ENCODE measurements at places on chromosomes 5 and 9.

DNA sequence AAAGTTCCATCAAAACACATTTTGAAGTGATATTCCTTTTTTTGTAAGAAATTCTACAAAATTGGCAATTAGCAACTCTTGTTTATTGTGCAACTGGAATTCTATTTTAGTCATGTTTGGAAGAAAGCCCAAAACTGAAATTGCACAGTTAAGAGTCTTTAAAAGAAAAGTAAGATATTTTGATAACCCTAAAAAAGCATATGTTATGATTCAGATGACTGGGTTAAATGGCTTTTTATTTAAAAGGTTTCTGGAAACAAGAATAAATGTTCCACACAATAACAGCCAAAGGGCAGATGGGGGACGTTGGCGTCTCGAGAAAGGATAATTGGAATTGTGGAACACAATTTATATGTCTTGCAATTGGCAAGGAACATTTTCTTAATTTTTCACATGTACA lies 275.2 kb downstream of the CDH9 start:
- DNase-seq: no peak

DNA sequence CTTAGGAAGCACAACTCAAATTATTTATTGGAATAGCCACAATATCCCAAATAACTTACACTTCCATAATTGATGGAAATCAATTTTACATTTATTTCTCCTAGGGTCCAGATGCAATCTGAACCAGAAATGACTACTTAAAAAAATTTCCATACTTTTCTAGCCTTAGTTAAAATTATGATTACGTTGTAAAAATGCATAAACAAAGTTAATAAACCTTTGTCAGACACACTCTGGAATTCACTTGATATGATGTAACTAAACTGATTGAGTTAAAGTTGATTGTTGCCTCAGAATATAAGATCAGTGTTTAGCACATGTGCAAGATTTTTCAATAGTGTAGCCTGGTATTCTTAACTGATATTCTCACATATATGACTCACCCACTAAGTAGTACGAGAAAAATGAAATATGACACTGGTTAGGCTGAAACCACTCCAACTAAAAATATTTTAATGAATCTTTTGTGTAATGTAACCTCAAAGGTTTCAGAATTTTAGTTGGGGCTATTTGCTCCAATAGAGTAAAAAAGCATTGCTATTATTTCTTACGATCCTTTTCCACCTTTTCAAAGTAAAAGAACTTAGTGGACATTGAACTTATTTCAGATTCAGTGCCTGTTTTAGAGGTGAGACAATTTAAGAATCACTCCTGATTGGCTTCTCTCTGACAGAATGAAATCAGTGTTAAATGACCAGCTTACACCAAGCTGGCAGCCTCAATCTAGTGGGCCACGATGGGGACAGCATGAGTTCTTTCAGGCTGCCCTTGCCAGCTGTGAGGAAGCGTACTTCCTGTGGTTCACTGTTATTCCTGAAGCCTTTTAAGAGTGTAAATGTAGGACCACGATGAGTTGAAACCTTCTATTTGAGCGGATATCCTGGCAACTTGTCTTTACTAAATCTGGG lies 277.2 kb upstream of the CDH9 start:
- DNase-seq: peak; percentile 35

- no peak for DNase-seq
These were observed 133.0 kb downstream of the SLC28A3 start for GRCh38 chr9:84207491-84207951.

- DNase-seq: no peak
These were observed 410 bp downstream of the GLIPR2 start for GRCh38 chr9:36136894-36137391.

DNA sequence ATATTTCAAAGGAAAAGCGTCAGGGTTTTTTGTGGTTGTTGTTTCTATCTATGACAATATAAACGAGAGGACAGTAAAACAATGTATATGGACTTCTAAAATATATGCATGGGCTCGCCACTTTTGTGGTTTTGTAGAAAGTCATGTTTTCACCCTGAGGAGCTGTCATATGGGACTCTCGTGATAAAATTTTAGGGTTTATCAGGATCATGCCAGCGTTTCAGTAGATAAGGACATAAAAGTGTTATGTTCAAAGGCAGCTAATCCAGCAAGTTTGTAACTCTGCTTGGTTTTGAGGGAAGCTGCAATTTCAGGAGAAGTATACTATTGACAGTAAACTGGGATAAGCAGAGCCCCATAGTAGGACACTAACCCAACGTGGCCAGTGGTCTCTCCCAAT lies 120.3 kb downstream of the CDC42SE2 start:
- no peak for DNase-seq

GRCh38 chr5:35788724-35789123 lies 68.0 kb upstream of the IL7R start:
- no peak for DNase-seq

DNA sequence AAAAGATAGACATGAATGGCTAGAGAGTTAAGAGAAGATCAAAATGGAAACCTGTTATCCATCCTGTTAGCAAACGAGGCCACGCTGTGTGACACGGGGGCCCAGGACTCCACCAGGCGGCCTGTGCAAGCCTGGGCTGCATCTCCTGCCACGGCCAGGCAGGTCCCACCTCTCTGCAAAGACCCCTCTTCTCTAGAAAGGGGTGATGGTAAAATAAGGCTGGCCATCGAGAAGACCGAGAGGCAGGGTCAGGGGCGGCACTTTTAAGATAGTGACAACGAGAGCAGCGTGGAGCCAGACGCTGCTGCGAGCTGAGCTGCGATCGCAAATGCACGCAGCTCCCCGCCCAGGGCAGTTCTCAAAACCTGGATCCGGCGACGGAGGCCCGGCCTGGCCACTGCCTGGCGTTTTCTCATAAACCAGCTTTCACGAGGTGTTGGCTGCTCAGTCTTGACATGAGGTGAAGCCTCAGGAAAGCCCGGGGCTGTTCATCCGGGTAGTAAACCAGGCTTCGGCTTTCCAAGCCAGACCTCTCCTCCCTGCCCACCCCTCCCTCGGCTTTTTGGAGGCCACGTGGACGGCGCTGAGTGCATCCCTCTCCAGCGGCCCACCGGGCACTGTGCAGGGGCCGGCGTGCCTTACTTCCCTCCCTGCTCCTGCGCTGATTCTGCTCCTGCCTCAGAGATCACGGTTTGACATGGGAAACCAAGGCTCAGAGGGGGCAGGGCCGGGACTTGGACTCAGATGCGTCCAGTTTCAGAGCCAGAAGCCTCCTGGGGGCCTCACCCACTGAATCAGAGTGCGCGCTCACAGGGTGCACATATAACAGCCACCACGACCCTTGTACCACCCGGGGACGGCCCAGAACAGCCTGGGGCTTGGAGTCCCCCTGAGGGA lies 151.6 kb upstream of the PHYKPL start:
- no peak for DNase-seq

GRCh38 chr5:161190086-161190485 lies 338.1 kb upstream of the ATP10B start:
- no peak for DNase-seq

DNA sequence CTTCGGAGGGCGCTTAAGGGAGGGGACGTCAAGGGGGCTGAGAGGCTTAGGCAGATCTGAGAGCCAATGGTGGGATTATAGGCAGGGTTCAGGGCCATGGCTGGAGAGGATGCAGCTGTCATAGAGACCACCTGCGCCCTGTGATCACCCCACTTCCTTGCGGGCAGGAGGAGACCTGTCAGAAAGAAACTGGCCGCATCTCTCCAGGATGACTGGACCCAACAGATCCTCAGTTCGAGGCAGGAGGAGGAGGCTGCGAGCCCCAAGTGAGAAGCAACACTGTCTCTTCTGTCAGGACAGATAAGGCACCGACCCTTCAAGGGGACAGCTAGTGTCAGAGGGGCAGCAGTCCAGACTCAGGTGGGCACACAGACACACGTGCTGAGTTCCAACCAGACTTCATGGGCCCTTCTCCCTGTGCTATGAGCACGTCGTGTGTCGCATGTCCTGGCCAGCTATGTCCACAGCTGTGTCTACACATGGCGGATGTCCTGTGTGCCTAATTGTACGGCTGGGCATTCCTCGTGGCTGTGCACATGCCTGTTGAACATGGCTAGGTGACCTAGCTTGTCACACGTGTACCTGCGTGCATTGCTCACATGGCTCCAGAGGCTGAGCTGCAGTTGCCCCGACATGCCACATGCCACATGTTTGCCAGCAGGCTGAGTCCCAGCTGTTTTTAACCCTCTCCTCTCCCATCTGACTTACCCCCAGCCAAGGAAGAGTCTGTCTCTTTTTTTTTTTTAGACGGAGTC lies 583 bp upstream of the AQP3 start:
- DNase-seq: no peak
